ENCODE measurements at places on chromosomes 1 and 21.

- no peak for DNase-seq
Observed at GRCh38 chr1:26945728-26946127, 14.5 kb downstream of the KDF1 start.

- DNase-seq = no peak
Observed at GRCh38 chr1:9809100-9809510, 14.7 kb downstream of the CLSTN1 start.

GRCh38 chr1:225595452-225595851, 57.5 kb downstream of the ENAH start:
- DNase-seq = no peak

GRCh38 chr1:203601716-203602309, 24.8 kb upstream of the ATP2B4 start:
- no peak for DNase-seq
